Tibial nerve (tissue), 4 donors: ENCODE measurements at places on chromosomes 16 and 17. TPM values are rescaled to one million over a fixed set of nuclear protein-coding genes. Genes with fewer than 3 reads are reported as not detected.

- DNase-seq = no peak
Observed at GRCh38 chr17:40600486-40601046, 35.3 kb upstream of the CCR7 start.

- no peak for DNase-seq
Observed at GRCh38 chr16:48347980-48348379, 37.2 kb downstream of the SIAH1 start.

- peak; percentile 75 for DNase-seq
Observed at GRCh38 chr17:11608396-11608795, 10.1 kb downstream of the DNAH9 start.

GRCh38 chr17:82930924-82931698, 91.3 kb upstream of the ZNF750 start:
- DNase-seq = no peak

DNA sequence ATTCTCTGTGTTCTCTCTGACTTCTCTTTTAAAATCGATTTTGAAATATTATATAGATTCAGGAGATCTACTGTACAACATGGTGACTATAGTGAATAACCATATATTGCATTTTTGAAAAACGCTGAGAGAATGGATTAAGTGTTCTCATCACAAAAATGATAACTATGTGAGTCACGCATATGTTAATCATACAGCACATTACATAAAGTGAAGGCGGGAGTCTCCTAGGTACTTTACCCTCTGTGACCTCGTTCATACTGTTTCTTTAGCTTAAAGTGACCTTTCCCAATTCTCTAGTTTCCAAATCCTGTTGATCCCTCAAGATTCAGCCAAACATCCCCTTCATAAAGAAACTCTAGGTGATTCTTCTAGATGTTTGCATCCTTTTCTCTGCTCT, 3.1 kb upstream of the KRTAP3-2 start:
- no peak for DNase-seq

DNA sequence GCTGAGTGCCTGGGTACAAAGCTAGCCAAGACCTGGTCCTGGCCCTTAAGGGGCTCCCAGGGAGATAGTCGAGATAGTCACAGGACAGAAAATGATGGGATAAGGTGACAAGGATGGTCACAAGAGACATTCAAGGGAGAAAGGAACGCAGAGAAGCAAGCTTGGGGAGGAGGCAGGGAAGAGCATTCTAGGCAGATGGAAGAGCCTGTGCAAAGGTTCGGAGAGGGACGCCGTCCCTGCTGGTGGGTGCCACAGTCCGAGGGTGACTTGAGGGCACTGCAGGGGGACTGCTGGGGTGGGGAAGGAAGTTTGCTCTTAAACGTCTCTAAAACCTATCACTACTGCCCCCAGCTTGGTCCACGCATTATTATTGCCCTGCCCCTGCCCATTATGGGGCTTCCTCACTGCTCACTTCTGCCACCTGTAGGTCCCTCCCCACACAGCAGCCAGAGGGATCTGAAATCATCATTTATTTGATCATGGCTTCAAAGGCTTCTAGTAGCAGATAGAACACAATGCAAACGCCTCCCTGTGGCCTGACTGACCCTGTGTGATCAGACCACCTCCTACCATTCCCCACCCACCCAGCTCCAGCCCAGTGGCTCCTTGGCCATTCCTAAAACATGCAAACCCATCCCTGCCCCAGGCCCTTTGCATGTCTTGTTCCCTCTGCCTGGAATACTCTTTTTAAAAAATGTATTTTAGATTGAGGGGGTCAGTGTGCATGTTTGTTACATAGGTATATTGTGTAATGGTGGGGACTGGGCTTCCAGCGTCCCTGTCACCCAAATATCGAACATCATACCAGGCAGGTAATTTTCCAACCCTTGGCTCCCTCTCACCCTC, 60.3 kb downstream of the RMI2 start:
- no peak for DNase-seq

GRCh38 chr16:27486344-27486743, 63.4 kb downstream of the GTF3C1 start:
- DNase-seq = no peak

DNA sequence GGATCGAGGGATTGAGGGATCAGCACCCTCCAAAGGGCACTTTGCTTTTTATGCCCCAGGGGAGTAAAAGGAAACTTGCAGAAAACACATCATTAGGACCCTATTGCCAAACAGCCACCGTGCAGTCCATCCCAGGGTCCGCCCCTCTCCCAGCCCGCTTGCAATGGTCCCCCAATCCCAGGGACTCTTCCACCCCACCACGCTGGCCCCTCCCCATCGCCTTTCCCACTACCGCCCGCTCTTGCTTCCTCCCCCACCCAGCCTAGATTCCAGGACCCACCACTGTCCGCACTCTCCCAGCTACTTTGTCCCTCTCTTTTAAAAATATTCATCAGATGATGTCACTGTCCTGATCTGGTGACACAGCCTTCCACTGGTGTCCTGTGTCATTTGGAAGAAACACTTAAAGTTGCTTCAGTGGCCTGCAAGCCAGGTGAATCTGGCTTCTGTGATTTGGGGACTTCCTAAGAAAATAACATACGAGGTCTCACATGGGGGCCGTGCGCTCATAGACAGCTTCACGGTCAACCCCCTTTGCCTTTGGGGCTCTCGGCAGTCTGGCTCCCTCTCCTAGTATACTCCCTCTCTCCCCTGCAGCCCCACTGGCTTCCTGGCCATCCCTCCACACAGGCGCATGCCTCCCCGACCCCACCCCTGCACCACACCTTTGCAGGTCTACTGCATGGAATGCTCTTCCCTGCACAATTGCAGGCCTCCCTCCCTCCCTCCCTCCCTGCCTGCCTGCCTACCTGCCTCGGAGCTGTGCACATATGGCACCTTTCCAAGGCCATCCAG, 127.9 kb downstream of the RBFOX3 start:
- no peak for DNase-seq

DNA sequence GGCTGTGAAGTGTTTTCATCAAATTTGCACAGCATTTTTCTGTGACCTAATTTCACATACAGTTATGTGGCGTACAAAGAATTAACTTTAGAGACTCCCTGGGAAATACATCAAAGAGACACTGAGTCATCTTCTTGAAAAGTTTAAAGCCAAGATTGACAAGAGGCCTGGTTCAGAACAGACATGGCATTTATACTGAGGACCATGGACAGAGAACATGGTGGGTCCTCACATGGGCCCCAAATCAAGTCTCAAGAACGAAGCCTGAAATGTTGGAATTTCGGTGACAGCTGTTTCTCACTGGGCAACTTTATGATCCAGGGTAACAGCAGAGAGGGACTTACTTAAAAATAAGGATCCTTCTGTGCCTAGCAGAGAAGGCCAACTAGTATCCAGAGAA, 311.5 kb upstream of the KCNJ16 start:
- DNase-seq = no peak

- DNase-seq = no peak
Observed at GRCh38 chr16:12082226-12082887, 105.8 kb downstream of the SNX29 start.

GRCh38 chr17:78315355-78316114, 44.3 kb downstream of the SOCS3 start:
- peak; percentile 86 for DNase-seq

DNA sequence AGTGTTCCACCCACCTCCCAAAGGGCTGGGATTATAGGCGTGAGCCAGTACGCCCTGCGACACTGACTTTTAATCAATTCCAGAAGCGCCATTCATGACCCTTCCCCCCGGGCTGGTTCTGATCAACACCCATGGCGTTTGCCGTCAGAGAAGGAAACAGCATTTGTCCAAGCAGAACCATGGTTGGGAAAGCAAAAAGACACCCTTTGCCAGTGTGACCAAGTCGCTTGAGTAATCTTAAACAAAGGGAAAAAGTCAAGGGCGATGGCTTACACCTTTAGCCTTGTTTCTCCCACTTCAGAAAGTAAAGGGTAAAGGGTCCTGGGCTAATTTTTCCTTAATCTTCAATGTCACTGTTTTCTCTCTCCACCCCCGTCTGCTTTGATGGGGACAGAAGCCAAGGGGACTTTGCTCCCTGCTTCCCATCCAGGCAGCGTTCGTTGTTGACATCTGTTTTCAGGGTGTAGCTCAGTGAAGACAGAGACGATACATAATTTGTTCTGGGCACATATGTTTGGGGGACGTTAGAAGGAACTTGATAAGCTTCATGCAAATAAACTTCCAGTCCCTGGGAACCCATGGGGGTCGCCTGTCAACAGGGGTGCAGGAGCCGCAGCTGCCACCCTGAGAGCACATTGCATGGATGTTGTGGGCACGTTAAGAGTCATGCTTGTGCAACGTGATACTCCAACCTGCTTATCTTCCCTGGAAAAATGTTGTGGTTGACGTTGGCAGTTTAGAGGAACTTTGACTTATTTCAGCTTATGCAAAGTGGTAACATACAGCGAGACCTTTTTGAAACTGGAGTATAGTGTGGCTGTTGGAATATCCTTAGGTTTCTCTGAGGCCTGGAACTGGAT, 50.6 kb upstream of the TANGO6 start:
- no peak for DNase-seq

- DNase-seq = no peak
Observed at GRCh38 chr17:34051046-34051445, 204.0 kb upstream of the CCL2 start.

DNA sequence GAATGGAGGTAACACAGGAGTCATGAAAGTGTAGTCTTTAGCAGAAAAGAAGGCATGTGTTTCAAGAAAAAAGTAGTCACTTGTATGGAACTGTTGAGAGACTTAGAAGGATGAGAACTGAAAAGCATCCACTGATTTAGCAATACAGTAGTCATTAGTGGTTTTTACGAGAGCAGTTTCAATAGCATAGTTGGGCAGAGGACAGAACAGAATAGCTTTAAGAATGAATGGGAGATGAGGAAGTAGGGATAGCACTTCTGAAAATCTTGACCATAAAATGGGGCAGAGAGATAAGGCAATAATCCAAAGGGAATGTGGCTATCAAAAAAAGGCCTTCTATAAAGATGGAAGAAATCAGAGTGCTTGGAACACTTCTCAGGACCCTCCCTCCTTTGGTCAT, 64.8 kb upstream of the C17orf78 start:
- DNase-seq = no peak

DNA sequence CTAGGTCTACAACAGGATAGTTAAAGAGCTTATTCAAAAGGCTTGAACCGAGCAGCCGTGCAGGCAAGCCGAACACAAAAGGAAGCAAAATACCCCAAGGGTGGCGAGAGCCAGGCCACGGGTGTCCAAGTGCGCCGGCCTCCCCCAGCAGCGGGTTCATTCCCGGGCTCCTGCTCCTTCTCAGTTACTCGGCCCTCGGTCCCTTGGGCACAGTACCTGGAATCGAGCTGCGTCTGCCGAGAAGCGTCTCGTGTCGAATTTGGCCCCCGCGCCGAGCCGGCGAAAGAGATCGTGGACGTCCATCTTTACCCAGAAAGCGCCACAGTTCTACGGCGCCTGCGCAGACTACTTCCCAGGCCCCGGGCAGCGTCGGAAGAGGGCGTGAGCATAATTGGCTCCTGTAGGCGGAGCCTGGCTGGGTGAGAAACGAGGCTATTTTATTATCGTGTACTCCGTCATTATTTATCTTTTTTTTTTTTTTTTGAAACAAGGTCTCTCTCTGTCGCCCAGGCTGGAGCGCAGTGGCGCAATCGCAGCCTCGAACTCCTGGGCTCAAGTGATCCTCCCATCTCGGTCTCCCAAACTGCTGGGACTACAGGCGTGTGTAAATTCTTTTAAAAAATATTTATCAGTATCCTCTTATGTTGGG, at the start of gene DDX52:
DDX52 (minus strand) TSS at position 329 of the 649 bp plus-strand sequence; CDS start at position 303, 26 bp downstream.
- peak; percentile 88 for DNase-seq

- no peak for DNase-seq
Observed at GRCh38 chr16:30903596-30903995, 7.2 kb downstream of the CTF1 start.

The ATP6V0D1 gene
- total RNA-seq = 92.1 TPM

The C16orf54 gene
- total RNA-seq = 0.63 TPM

The RNF213 gene
- 115 TPM for total RNA-seq

The EVI2A gene
- total RNA-seq = 2.9 TPM

The HAGH gene
- 161 TPM for total RNA-seq

The SRP68 gene
- 53.0 TPM for total RNA-seq

The IGFALS gene
- total RNA-seq = not detected

The PYY gene
- total RNA-seq = not detected

The CCL13 gene
- total RNA-seq = 35.2 TPM
